Upper lobe of left lung (tissue), 6 donors: ENCODE measurements at places on chromosomes 1 and 21. TPM values are rescaled to one million over a fixed set of nuclear protein-coding genes. Genes with fewer than 3 reads are reported as not detected.
A peak's percentile ranks its signal among the peaks of the same experiment; 100 is the strongest.

RNU1-3 gene
- total RNA-seq = under 0.01 TPM

DMRTA2 gene
- total RNA-seq = 0.13 TPM

CBR3 gene
- total RNA-seq = 3.8 TPM

CYP4Z1 gene
- total RNA-seq = 6.8 TPM

- H3K27me3 ChIP-seq = peaks cover 31% of the 10 kb centered on the region
- peaks cover 40% of the 10 kb centered on the region for H3K4me1 ChIP-seq
- peak overlapping the region; percentile 81 for H3K27ac ChIP-seq
- H3K36me3 ChIP-seq = peaks cover 6% of the 10 kb centered on the region
- no peak for DNase-seq
- no peak overlapping the region for H3K4me3 ChIP-seq
These were observed 2.1 kb downstream of the MXRA8 start for GRCh38 chr1:1356166-1356795.

GRCh38 chr1:41386196-41386663, 25.0 kb downstream of the FOXO6 start:
- no peaks in the 10 kb centered on the region for H3K27me3 ChIP-seq
- no peaks in the 10 kb centered on the region for H3K36me3 ChIP-seq
- H3K27ac ChIP-seq = no peak overlapping the region
- DNase-seq = no peak

DNA sequence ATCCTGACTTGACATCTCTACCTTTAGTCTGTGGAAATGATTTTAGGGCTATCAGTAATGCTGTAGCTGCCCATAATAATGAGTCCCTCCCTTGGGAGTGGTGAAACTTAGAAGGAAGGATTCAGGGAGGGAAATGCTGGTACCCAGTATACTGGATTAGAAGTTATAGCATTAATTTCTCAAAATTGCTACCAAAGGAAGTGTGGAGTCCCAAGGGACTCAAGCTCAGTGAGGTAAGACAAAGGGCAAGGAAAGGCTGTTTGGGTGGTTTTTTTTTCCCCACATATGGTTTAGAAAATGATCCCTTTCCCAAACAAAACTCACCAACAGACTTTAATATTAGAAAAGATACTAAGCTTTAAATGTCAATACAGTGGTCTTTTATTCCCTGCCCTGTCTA, 99.9 kb downstream of the CD247 start:
- H3K27me3 ChIP-seq = no peaks in the 10 kb centered on the region
- no peaks in the 10 kb centered on the region for H3K4me1 ChIP-seq
- no peak overlapping the region for H3K4me3 ChIP-seq
- H3K27ac ChIP-seq = no peak overlapping the region

DNA sequence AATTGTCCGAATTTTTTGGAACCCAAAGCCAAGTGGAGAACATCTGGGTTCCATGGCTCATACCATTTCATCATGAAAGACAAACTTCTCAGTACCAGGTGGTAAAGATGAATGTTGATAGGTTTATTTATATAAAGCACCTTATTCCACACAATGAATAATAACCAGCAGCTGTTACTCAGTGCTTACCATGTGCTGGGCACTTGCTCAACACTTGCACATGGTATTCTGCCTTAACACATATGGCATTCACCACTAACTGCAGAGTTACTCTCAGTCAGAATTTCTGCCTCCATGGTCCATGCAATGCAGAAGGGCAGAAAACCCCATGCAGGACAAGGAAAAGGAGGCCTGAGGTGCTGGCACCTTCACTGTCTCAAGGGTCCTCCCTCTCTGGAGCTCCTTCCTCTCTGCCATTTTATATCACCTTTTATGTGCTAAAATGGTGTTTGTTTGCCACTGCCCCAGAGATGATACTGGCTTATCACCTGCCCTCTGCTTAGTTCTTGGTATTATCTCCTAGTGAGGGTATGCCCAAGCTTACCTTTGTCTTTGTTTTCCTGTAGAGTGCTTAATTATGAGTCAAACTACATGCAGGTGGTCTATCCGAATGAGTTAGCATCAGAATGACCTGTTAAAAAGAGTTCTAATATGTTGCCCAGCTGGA, 76.7 kb upstream of the ZNF326 start:
- no peaks in the 10 kb centered on the region for H3K36me3 ChIP-seq
- no peak overlapping the region for H3K4me3 ChIP-seq
- H3K4me1 ChIP-seq = no peaks in the 10 kb centered on the region
- no peak for DNase-seq
- no peaks in the 10 kb centered on the region for H3K27me3 ChIP-seq

DNA sequence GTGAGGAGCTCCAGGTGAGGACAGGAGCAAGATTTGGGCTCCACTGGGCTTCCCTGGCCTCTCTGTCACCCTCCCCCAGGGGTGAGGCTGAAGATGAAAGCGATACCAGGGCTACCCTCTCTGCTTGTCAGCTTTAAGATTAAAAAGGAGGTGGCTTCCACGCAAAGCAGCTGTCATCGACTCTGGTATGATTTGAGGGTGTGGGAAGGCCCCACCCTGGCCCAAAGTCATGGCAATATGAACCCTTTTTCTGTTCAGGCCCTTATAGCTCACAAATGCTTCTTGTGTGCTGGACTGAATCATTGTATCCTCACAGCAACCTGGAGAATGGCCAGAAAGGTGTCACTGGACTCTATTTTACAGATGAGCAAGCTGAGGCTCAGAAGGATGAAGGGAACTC, 41.6 kb downstream of the NUAK2 start:
- no peaks in the 10 kb centered on the region for H3K36me3 ChIP-seq
- H3K27ac ChIP-seq = no peak overlapping the region
- peaks cover 18% of the 10 kb centered on the region for H3K4me1 ChIP-seq
- no peaks in the 10 kb centered on the region for H3K27me3 ChIP-seq
- no peak overlapping the region for H3K4me3 ChIP-seq
- no peak for DNase-seq

DNA sequence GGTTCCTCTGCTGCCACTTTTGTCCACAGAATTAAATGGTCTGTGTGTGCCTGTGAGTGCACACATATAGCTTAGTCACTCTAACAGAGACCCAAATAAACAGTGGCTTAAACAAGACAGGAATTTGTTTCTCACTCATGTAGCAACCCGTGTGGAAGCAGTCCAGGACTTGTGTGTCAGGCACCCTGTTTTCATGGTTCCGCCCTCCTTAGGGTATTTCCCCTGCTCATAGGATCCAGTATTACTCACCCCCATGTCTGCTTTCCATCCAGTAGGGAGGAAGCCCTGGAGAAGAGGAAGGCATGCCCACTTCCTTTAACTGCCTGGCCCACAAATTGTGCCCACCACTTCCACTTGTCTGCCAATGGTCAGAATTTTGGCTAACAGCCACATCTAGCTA, 41.3 kb upstream of the TACSTD2 start:
- peaks cover 36% of the 10 kb centered on the region for H3K4me1 ChIP-seq
- H3K4me3 ChIP-seq = no peak overlapping the region
- H3K27ac ChIP-seq = peak overlapping the region; percentile 59
- DNase-seq = no peak
- H3K36me3 ChIP-seq = no peaks in the 10 kb centered on the region
- no peaks in the 10 kb centered on the region for H3K27me3 ChIP-seq

DNA sequence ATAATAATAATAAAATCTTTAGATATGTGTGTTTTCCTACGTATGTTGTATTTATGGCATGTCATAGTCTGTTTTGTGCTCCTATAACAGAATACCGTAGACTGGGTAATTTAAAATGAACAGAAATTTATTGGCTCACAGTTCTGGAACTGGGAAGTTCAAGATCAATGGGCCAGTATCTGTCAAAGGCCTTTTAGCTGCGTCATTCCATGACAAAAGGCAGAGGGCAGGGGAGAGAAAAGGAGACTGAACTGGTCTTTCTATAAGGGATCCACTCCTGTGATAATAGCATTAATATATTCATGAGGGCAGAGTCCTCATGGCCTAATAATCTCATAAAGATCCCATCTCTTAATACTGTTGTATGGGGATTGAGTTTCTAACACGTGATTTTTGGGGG, 7.1 kb upstream of the SFT2D2 start:
- no peak overlapping the region for H3K4me3 ChIP-seq
- no peaks in the 10 kb centered on the region for H3K36me3 ChIP-seq
- DNase-seq = no peak

- H3K36me3 ChIP-seq = peaks cover 32% of the 10 kb centered on the region
- H3K4me1 ChIP-seq = no peaks in the 10 kb centered on the region
- no peak overlapping the region for H3K4me3 ChIP-seq
- H3K27ac ChIP-seq = no peak overlapping the region
These were observed 21.5 kb upstream of the SDC3 start for GRCh38 chr1:30929944-30930525.
